GM12891 (cell line): ENCODE measurements at places on chromosomes 4 and X.

- no peak for DNase-seq
These were observed 16.6 kb upstream of the GASK1B start for GRCh38 chr4:158189422-158189821.

- no peak for DNase-seq
These were observed 153.7 kb downstream of the AMELX start for GRCh38 chrX:11446949-11447348.

- no peak for DNase-seq
These were observed 162.1 kb downstream of the CBR4 start for GRCh38 chr4:168847771-168848502.

DNA sequence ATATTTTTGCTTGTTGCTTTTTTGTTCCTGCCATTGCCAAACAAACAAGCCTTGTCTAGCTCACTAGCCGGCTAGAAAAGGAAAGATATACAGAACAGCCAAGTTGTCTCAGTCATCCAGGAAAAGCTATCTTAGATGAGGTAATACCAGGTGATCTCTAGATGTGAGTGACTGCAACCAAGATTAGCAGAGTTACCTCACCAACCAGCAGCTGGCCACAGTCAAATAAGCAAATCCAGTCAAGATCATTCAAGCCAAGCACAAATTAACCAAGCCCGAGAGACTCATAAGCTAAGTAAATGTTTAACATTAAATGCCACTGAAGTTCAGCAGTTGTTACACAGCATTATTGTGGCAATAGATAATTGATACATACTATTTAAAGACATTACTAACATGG is 108.6 kb downstream of the CENPC start:
- DNase-seq: no peak

- DNase-seq: no peak
These were observed 47.2 kb downstream of the GRK4 start for GRCh38 chr4:3010577-3010976.

- no peak for DNase-seq
These were observed 4.5 kb upstream of the TREX2 start for GRCh38 chrX:153450114-153450948.

DNA sequence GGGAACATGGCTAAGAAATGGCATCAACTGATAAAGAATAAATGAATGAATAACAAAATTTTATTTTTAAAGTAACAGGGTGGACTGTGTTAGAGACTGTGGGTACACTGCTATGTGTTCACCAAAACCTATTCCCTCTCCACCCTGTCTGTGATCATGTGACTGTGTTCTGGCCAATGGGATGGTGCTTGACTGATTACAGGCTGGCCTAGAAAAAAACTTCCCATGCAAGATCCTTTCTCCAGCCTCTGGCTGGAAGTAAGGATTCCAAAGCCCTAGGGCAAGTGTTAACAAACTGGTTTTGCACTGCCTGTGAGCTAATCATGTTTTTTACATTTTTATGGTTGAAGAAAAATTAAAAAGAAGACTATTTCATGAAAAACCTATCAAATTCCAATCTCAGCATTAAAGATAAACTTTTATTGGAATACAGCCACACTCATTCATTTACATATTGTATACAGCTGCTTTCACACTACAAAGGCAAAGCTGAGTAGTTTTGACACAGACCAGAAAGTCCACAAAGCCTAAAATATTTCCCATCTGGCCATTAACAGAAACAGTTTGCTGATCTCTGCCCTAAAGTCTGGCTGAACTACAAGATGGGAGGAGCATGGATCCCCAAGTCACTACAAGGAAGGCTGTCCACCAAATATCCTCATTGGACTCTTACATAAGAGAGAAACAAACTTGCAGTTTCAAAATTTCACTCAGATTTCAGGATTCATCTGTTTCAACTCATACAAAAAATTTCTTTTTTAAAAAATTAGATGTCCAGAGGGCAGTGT is 133.2 kb downstream of the ARHGAP6 start:
- no peak for DNase-seq

- no peak for DNase-seq
These were observed 51.1 kb upstream of the IL21 start for GRCh38 chr4:122671919-122672490.

DNA sequence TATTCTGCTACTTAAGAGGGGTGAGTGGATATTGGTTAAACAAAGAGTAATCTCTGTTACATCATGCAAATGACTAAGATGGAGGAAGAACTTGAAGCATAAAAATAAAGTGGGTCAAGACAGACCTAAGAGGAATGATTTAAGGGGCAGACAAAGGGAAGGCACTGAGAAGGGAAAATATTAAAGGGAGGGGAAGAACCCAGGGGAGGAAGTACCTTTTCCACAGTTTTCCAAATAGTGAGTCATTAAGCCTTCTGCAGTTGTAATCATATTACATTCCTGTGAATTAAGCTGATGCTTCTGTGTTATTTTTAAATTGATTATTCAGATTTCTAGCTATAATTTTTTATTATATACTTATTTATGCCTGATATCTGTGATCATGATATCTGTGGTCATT is 253.3 kb downstream of the CENPC start:
- DNase-seq: no peak

GRCh38 chr4:25788703-25789238 is 74.0 kb downstream of the SEL1L3 start:
- DNase-seq: no peak

DNA sequence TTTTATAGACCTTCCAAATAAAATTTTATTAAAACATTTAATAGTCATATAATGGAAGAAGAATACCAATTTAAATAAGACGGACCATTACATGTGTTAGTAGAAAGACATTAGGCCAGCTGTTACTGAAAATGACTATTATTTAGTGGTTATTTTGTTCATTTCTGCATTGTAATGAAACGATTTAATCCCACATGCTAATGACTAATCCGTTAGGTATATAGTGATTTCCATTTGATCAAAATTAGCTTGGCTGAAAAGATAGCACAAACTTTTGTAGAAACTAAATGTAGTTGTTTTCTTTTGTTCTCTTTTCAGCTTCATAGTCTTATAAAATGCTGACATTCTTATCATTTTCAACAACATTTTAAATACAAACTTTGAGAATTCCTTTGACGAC is 556.1 kb upstream of the TENM3 start:
- no peak for DNase-seq

- DNase-seq: no peak
These were observed 10.3 kb upstream of the VSIG4 start for GRCh38 chrX:66050140-66050569.

- DNase-seq: no peak
These were observed 124.0 kb downstream of the FAM53A start for GRCh38 chr4:1559896-1560650.

DNA sequence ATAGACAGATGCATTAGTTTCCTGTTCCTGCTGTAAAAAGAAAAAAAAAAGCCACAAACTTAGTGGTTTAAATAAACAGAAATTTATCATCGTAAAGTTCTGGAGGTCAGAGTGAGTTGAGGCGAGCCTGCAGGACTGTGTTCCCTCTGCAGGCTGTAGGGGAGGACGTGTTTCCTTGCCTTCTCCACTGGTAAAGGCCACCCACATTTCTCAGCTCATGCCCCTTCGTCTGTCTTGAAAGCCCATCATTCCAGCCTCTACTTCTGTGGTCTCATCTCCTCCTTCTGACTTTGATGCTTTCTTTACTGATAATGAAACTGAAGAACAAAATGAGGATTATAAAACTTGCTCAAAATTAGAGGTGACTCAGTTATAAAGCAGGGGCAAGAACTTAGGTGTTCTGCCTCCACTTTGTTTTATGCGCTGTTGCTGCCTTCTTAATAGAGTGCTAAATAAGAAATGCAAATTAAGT is 143.0 kb downstream of the STIM2 start:
- DNase-seq: no peak
